ENCODE measurements at places on chromosomes 5 and 9. TPM values are rescaled to one million over a fixed set of nuclear protein-coding genes. Genes with fewer than 3 reads are reported as not detected.

DNA sequence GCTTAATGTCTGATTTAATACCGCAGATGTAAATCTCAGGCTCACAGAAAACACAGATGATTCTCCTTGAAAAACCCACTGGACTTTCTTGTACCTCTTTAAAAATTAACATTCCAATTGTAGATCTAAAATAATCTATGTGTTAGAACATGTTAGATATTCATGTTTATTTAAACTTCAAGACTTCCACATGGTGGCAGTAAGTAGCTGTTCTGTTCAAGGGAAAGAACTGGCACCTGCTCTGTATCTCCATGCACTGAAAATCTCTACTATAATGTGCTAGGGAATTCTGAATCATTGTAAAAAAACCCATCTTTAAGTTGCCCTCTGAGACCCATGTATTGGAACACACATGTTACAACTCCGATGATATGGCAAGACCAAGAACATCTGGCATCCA lies 366.9 kb downstream of the DMRTA1 start:
- peak; percentile 15 for DNase-seq

GRCh38 chr5:31768784-31769183 lies 129.9 kb downstream of the PDZD2 start:
- peak; percentile 31 for DNase-seq

DNA sequence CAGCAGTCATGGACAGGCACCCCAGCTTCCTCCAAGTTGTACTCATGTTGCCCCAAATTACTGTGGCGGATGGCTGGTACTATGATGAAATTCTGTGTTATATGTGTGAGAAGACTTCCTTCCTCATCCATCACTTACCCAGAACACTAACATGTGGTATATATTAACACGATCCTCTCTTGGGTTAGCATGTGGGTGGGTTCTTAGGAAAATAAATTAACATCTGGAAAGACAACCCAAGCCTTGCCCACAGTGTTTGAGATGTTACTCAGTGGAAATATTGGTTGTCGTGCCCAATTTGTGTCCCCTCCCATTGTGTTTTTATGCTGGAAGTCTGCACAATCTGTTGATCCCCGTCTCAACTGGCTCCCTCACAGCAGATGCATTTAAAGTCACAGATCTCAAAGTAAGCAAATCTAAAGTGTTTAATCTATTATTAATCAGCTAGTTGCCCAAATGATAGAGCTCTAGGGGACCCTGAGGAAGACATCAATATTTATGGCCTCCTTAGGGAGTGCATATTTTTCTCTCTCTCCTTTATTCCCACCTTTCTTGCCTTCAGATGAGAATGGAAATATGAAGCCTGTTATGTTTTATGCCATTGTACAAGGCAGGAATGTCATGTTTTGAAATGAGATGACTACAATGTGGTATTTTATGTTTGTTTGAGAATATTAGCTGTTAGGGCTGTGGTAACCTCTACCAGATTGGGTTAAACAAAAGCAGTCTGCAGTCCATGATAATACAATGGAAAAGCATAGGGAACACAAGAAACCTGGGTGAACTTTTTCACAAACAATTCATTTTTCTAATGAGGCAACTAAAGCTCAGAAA lies 93.9 kb downstream of the GRIA1 start:
- no peak for DNase-seq

DNA sequence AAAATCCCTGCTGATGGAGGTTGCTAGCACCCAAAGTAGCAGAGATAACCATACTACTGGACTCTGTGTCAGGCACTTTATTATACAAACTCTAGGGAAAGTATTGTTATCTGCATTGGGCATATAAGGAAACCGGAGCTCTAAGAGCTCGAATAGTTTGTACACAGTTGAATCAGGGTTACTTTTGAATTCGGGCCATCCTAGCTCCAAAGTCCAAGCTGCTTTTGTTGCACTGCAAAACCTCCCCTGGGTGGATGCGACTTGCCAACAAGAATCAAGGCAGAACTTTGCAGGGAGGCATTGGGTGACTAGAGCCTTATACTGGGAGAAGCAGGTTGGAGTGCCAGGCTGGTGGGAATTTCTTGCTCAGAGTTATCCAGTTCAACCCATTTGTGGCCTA lies 435.1 kb downstream of the SPATA31D1 start:
- DNase-seq: no peak

DNA sequence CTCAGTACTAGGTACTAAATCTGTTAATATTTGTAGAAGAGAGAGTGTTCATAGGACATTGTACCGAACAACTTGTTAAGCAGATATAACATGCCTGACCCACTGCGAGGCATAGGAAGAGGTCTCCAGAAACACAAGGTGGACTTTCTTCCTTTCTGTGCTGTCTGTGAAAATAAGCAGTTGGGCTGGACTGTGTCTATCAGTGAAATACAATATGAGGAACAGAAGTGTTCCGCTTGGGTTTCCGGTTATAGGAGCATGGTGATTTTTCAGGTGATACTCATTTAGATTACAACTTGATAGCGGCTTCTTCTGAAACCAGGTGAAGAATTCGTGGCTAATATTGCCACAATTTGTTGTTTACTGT lies 60.9 kb upstream of the TLR4 start:
- no peak for DNase-seq

- DNase-seq: peak; percentile 27
Observed at GRCh38 chr9:21455320-21455719, 15.1 kb downstream of the IFNA1 start.

- no peak for DNase-seq
Observed at GRCh38 chr5:154236011-154236410, 45.5 kb downstream of the GALNT10 start.

DNA sequence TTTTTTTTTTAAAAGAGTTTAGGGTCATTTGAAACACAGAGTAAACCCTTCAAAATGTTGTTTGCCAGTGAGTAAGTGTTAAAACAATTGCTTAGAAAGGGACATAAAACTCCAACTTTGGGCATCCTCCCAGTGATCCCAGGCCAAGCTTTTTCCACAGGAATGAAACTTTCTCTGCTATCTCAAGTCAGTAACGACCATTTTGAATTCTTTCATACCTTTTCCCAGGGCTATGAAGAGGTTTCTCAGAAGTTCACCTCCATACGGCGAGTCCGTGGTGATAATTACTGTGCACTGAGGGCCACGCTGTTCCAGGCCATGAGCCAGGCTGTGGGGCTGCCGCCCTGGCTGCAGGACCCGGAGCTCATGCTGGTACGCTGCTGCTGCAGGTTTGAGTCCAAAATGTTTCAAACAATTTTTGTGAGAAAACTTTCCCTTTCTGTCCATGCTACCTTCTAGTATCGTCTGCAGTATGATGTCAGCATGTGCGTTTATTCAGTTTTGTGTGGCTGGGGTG lies 16.8 kb downstream of the OTULIN start:
- peak; percentile 71 for DNase-seq

- DNase-seq: no peak
Observed at GRCh38 chr5:72467461-72467860, 39.7 kb downstream of the ZNF366 start.

- DNase-seq: peak; percentile 68
Observed at GRCh38 chr5:180159756-180160155, 49.3 kb downstream of the RASGEF1C start.

BTNL8 gene
- not detected for total RNA-seq

PDLIM7 gene
- total RNA-seq: 10.4 TPM

Data from cerebellum (tissue), 4 donors.